ENCODE measurements at places on chromosomes 16 and 17.

DNA sequence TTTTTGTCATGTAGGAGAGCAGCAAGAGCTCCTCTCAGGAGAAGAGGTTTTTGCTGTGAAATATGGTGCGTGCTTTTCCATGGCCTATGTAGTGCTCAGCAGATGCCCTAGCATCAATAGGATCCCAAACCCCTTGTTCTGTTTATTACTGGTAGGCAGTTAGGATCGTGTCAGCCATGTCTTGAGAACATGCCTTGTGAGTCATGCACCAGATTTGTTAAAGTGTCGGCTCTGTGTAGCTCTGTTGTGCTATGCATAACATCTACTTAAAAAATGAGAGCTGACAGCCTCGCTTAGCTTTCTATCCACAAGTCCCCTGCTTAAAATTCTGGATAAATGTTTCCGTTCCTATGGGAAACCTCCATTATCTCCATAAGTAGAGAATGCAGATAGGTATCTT is 4.4 kb upstream of the EIF4A3 start:
- DNase-seq, result no peak

DNA sequence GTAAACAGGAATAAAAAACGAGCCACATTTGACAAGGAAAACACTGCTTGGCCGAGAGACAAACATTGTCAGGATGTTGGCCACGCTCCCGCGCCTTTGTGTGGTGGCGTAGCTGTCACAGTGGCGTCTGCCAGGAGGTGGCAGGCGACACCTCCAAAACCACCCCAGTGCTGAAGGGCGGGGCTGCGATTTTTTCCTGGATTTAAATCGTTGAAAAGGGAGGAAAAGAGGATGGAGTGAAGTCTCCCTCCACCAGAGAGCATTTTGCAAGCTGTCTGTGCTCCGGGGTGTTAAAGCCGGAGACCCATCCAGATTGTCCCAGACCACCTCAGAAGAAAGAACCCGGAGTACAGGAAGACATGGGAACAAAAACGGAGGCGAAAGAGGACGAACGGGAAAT is 12.7 kb downstream of the MRM3 start:
- DNase-seq, result peak; percentile 35

- no peak for DNase-seq
Measured at GRCh38 chr16:3180445-3180878, 7.5 kb upstream of the OR1F1 start.

DNA sequence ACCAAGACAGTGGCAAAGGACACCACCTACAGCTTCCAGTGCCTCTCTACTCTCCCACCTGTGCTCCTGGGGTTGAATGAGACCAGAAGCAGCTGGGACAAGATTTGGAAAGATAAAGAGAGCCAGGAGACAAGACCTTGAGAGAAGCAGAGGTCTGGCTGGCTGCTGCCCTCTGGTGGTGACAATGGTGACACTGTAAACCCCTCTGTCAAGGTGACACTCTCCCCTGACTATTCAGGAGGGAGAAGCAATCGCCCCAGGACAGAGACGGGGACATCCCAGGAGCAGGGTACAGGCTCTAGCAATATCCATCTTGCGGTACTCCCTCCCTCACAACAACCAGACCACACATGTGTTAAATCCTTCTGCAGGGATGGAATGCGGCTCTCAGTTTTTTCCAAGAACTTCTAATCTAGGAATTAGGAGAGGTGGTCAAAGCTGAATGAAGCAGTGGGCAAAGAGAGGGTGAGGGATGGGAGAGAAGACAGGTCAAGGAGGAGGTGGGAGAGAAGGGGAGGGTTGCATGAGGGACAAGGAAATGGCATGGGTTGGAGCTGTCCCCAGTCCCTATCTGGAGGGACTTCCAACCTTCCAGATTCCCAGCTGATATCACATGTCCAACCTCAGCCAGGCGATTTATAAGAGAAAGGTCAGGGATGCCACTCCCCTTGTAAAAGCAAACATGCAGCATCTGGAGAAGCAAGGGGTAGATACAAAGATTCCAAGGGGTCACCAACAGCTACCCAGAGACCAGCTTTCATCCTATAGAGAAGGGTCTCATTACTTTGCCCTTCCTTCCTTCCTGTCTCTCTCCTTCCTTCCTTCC is 2.9 kb downstream of the PHOSPHO1 start:
- peak; percentile 53 for DNase-seq
